Naive B cell (primary cell): ENCODE measurements at places on chromosomes 12 and 14. TPM values are rescaled to one million over a fixed set of nuclear protein-coding genes. Genes with fewer than 3 reads are reported as not detected.

Gene B4GALNT1
- not detected for polyA plus RNA-seq

DNA sequence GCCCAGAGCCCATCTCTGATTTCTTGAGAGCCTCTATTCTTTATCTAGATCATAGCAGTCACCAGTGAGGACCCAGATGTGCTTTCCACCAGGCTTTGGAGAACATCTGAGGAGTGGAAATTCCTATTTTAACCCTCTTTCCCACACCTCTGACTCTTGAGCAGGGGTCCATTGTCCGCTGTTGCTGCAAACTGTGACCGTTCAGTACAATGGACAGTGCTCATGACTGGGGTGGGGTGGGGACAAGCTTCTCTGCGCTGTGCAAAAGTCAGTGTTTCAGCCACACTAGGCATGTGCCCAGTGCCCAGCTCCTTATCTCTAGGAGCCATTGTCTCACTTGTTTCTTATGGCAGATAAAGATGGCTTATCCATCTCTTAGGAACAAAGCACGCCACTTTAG is 16.9 kb upstream of the KRT7 start:
- no peak for DNase-seq

Gene TBC1D30
- polyA plus RNA-seq, result not detected

Gene KRT3
- not detected for polyA plus RNA-seq

DNA sequence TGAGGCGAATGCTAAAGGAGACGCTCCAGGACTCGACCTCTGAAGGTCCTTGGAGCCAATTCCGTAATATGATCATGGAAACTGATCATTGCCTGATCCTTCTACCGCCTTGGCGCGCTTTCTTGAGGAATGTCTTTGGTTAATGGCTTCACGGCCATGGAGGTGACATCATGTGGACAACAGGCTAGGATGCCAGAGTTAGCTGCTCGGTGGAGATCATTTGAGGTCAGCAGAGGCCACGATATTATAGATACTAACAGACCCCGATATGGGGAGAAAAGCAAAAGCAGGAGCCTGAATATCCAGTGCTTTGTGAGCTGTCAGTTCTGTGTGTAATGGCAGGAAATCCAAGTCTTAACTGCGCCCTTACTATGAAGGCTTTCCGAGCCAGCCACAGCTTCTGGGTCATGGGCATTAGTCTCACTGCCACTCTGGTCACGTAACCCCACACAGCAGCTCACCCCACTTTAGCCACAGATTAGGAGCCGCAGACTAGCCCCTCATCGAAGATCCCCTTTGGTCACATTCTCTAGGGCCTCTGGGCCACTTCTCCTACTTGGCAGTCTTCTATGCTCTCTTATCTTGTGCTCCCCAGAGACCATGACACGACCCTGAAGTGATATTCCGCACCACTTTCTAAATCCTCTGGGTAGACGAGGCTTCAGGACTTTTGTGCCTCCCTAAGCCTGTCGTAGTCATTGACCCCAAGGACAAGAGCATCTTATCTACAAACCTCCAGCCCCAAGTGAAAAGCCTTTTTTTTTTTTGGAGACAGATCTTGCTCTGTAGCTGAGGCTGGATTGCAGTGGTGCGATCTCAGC is 724 bp upstream of the CS start:
- DNase-seq, result no peak
